ENCODE measurements at places on chromosomes 4 and X. TPM values are rescaled to one million over a fixed set of nuclear protein-coding genes. Genes with fewer than 3 reads are reported as not detected.

IL1RAPL1 gene
- 0.13 TPM for total RNA-seq

GRCh38 chr4:175758050-175759024, 53.7 kb downstream of the GPM6A start:
- H3K27ac ChIP-seq, result no peak overlapping the region
- H3K36me3 ChIP-seq, result no peaks in the 10 kb centered on the region
- H3K4me3 ChIP-seq, result no peak overlapping the region
- H3K4me1 ChIP-seq, result no peaks in the 10 kb centered on the region
- no peaks in the 10 kb centered on the region for H3K27me3 ChIP-seq

DNA sequence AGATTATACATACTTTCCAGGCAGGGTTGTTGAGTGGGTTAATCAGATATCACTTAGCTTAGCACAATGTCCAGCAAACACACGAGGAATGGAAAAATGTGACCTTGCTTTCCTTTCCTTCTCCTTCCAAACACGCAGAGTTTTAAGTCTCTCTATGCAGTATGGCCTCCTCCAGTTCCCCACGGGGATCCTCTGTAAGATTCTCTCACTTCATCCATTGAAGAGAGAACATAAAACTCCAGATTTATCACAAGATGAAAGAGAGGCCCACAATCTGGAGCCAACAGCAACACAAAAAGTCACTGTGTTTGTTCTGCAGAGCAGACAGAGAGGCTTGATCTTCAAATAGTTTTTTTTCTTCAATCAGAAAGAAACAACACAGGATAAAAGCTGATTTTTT, 336.8 kb upstream of the CLNK start:
- H3K36me3 ChIP-seq, result no peaks in the 10 kb centered on the region
- no peaks in the 10 kb centered on the region for H3K27me3 ChIP-seq
- no peaks in the 10 kb centered on the region for H3K4me1 ChIP-seq
- H3K4me3 ChIP-seq, result no peak overlapping the region

MAEA gene
- 78.7 TPM for total RNA-seq

DNA sequence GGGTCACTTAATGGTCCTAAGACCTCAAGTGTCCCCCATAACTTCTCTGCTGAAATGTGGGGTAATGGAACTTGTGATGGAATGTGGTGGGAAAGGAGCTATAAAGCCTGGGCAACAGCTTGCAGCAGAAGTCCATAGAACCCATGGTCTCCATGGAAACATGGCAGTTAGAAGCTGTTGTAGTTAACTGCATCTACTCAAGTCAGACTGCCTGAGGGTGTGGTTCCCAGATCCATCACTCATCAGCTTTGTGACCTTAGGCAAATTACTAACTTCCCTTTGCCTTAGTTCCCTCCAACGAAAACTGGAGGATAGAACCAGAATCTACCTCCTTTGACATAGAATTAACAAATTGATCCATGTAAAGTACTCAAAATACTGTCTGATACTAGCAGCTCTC, 113.0 kb downstream of the SPATA18 start:
- no peaks in the 10 kb centered on the region for H3K4me1 ChIP-seq
- H3K27me3 ChIP-seq, result no peaks in the 10 kb centered on the region
- H3K36me3 ChIP-seq, result no peaks in the 10 kb centered on the region
- H3K27ac ChIP-seq, result no peak overlapping the region

DNA sequence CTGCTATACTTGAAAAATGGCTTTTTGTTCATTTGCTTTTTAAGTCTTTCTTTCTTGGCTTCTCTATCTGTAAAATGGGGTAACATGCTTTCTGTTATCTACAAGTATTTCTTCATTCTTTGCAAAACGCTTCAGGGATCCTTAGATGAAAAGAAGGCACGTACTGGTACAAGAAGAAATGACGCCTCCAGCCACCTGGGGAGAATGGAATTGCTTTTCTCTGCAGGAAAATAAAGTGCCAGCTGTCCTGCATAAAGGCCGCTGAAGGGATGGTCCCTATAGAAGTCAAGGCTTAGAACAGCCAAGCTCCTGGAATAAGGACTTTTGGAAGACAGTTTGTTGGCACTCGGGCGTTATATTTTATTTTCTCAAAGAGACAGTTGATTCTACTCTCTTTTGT, 210.8 kb upstream of the RASGEF1B start:
- no peak overlapping the region for H3K4me3 ChIP-seq
- no peak for DNase-seq
- no peak overlapping the region for H3K27ac ChIP-seq
- H3K4me1 ChIP-seq, result no peaks in the 10 kb centered on the region
- no peaks in the 10 kb centered on the region for H3K27me3 ChIP-seq

- H3K4me3 ChIP-seq, result no peak overlapping the region
- peaks cover 7% of the 10 kb centered on the region for H3K4me1 ChIP-seq
- no peak overlapping the region for H3K27ac ChIP-seq
Observed at GRCh38 chr4:169250796-169251195, 20.0 kb downstream of the SH3RF1 start.

DNA sequence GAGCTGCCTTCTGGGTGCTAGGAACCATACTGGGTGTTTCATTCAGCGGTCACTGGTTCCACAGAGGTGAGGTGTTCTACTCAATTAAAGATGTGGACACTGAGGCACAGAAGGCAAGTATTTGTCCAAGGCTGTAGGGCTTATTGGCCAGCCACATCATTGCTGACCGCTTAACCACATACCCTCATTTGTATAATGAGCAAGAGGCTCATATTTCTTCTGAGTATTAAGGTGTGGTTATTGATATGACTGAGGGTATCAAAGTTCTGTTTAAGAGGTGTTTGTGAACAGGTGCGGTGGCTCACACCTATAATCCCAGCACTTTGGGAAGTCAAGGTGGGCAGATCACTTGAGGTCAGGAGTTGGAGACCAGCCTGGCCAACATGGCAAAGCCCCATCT, 14.3 kb downstream of the RNF4 start:
- no peak for DNase-seq
- H3K4me3 ChIP-seq, result no peak overlapping the region
- no peaks in the 10 kb centered on the region for H3K36me3 ChIP-seq

DNA sequence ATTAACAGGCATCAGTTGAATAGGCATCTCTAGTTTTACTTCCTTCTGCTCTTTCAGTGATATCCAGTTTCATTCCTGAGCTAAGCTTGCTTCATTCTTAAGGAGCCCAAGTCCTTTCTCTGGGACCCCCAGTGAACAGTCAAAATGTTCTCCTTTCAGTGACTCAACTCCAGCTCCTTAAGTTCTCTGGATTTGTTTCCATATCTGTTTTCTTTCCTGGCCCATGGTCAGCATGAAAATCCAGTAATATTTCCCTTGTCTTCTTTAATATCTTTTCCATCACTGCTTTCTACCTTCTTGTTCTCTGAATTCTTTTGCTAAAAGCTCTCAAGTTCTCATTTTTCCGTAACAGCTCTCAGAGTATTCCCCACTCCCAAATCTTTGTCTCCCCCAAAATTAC, 25.5 kb downstream of the ADGRL3 start:
- no peak overlapping the region for H3K27ac ChIP-seq
- no peak for DNase-seq
- H3K4me3 ChIP-seq, result no peak overlapping the region
- no peaks in the 10 kb centered on the region for H3K36me3 ChIP-seq
- H3K27me3 ChIP-seq, result no peaks in the 10 kb centered on the region
- no peaks in the 10 kb centered on the region for H3K4me1 ChIP-seq

- DNase-seq, result no peak
- H3K27ac ChIP-seq, result no peak overlapping the region
- H3K27me3 ChIP-seq, result peaks cover 99% of the 10 kb centered on the region
- H3K36me3 ChIP-seq, result peaks cover 5% of the 10 kb centered on the region
- H3K4me3 ChIP-seq, result no peak overlapping the region
Observed at GRCh38 chr4:13523105-13523477, 21.2 kb downstream of the NKX3-2 start.

ALPK1 gene
- total RNA-seq, result 19.5 TPM

ITGB1BP2 gene
- total RNA-seq, result 2.4 TPM

- DNase-seq, result no peak
- no peaks in the 10 kb centered on the region for H3K27me3 ChIP-seq
- H3K36me3 ChIP-seq, result no peaks in the 10 kb centered on the region
- H3K4me3 ChIP-seq, result no peak overlapping the region
- no peaks in the 10 kb centered on the region for H3K4me1 ChIP-seq
Observed at GRCh38 chrX:107571296-107571998, 56.9 kb upstream of the PRPS1 start.

DNA sequence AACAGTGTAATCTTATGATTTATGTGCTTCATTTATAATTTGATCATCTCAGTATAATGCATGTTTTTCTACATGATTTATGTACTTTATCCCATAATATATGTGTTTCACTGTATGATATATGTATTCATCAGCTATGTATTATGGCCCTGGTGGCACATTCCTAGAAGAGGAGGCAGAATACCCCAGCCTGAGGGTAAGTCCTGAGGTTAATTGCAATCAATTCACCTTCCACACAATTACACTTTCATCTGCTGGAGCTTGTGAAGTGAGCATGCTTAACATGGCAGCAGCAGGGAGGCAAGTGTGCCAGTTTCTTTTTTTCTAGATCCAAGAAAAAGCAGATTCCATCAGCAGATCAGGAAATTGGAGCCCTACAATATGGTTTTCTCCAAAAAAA, 81.2 kb downstream of the CXXC4 start:
- H3K36me3 ChIP-seq, result no peaks in the 10 kb centered on the region
- no peaks in the 10 kb centered on the region for H3K27me3 ChIP-seq
- H3K4me3 ChIP-seq, result no peak overlapping the region

TBCK gene
- total RNA-seq, result 14.8 TPM

- H3K4me1 ChIP-seq, result no peaks in the 10 kb centered on the region
- H3K27ac ChIP-seq, result no peak overlapping the region
- DNase-seq, result no peak
- no peaks in the 10 kb centered on the region for H3K27me3 ChIP-seq
- no peaks in the 10 kb centered on the region for H3K36me3 ChIP-seq
Observed at GRCh38 chr4:121472937-121473721, 92.3 kb upstream of the QRFPR start.

DNA sequence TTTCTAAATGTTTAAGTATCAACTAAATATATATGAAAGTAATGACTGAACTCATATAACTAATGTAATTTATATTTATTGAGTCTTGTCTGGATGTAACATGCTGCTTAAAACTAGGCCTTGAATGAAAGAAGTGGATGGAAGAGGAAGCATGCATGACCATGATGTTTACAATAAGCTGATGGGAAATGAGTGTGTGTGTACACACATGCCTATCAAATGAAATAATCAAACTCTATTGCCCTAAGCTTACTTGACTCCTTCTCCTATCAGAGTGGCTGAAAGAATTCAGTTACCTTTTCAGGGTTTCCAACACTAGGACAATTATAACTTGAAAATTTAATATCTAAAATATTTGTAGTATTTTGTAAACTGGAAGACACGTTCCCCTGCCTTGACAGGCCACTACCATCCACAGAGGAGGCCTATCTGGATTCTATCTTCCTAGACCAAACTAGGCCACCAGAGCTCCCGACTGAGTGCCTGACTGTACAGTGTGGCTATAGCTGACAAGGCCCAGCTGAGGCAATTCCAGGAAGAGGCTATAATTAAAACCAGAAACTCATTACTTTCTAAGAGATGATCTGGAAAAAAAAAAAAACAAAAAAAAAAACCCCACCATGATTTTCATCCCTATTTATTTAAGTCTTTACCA, 7.6 kb downstream of the ARSJ start:
- H3K36me3 ChIP-seq, result no peaks in the 10 kb centered on the region
- no peaks in the 10 kb centered on the region for H3K27me3 ChIP-seq
- no peak overlapping the region for H3K27ac ChIP-seq

DNA sequence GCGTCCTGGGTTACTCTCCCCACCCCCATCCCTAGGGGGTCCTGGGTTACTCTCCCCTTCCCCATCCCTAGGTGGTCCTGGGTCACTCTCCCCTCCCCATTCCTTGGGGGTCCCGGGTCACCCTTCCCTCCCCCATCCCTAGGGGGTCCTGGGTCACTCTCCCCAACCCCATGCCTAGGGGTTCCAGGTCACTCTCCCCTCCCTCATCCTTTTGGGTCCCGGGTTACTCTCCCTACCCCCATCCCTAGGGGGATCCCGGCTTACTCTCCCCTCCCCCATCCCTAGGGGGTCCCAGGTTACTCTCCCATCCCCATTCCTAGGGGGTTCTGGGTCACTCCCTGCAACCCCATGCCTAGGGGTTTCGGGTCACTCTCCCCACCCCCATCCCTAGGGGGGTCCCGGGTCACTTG, 1.5 kb downstream of the ASMTL start:
- peak overlapping the region; percentile 88 for H3K4me3 ChIP-seq
- peaks cover 15% of the 10 kb centered on the region for H3K4me1 ChIP-seq
- no peaks in the 10 kb centered on the region for H3K27me3 ChIP-seq
- no peaks in the 10 kb centered on the region for H3K36me3 ChIP-seq

GRCh38 chr4:10069075-10069642, 47.4 kb downstream of the WDR1 start:
- no peak for DNase-seq
- no peaks in the 10 kb centered on the region for H3K27me3 ChIP-seq
- H3K4me3 ChIP-seq, result no peak overlapping the region
- H3K27ac ChIP-seq, result no peak overlapping the region

Measured in esophagus squamous epithelium (tissue), 5 donors.